ENCODE measurements at places on chromosomes 1 and 21.
A peak's percentile ranks its signal among the peaks of the same experiment; 100 is the strongest.

- DNase-seq, result peak; percentile 23
Observed at GRCh38 chr1:101613546-101613945, 376.7 kb downstream of the S1PR1 start.

DNA sequence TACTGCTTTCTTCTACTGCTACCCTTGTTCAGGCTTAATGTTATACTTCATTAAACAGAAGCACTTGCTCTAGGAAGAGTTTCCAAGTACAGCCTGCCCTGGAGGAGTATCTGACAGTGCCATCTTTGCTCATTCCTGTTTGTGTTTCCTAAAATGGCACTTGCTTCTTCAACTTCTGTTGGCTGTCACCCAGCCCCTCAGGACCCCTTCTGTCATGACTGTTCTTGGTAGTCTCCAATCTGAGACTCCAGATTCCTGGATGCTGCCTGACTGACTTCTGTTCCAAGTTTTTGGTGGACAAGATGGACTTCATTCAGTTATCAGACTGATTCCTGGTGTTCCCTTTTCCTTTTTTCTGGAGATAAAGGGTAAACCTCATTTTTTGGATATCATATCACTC, 104.1 kb downstream of the SLC35F3 start:
- no peak for DNase-seq

DNA sequence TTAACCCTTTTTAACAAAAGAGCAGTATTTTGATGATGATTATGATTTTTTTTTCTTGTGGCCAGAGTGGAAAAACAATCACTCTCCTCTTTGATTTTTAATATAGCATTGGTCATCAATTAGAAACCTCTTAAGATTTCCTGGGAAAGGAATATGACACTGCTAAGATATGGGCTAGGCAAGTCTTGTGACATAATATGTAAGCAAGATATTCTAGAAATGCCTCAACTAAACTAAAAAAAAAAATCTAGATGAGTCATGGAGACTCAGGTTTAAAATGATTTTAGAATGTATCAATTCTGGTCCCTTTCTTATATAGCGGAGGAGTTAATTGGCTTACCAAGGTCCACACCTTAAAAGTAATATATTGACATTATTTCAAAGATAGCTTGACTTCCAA, 60.3 kb upstream of the JUN start:
- no peak for DNase-seq

- no peak for DNase-seq
Observed at GRCh38 chr21:38972078-38972477, 166.3 kb downstream of the ETS2 start.

DNA sequence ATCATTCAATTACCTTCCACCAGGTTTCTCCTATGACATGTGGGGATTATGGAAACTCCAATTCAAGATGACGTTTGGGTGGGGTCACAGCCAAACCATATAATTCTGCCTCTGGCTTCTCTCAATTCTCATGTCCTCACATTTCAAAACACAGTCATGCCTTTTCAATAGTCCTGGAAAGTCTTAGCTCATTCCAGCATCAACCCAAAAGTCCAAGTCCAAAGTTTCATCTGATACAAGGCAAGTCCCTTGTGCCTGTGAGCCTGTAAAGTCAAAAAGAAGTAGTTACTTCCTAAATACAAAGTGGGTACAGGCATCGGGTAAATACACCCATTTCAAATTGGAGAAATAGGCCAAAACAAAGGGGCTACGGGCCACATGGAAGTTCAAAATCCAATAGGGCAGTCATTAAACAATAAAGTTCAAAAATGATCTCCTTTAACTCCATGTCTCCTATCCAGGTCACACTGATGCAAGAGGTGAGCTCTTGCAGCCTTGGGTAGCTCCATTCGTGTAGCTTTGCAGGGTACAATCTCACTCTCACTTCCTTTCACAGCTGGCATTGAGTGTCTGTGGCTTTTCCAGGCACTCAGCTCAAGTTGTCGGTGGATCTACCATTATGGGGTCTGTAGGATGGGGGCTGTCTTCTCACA, 112.9 kb downstream of the FCRL5 start:
- no peak for DNase-seq

DNA sequence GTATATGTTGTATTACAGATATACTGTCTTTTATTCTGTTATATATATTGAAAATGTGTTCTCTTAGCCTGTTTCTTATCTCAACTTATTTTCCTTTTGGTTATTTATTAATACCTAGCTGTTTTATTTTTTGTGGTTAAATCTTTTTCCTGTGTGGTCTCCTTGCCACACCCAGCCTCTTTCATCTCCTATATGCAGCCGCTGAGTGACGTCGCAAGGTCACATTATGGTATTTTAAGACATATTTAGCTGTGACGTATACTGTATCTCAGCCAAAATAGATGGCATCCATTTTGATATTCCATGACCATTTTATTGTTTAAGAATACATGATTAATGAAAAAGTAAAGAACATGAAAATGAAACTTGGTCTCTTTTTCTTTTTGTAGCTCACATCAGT, 29.1 kb downstream of the CENPF start:
- no peak for DNase-seq

- peak; percentile 66 for DNase-seq
Observed at GRCh38 chr1:167533851-167534300, 15.5 kb upstream of the CD247 start.

- no peak for DNase-seq
Observed at GRCh38 chr1:243849421-243850201, 432 bp downstream of the AKT3 start.

GRCh38 chr1:101154547-101154946, 82.3 kb upstream of the S1PR1 start:
- no peak for DNase-seq

- DNase-seq, result peak; percentile 46
Observed at GRCh38 chr21:36728371-36729111, 29.6 kb downstream of the SIM2 start.
